ENCODE measurements at places on chromosomes 7 and 10.
A peak's percentile ranks its signal among the peaks of the same experiment; 100 is the strongest.

GRCh38 chr7:157558516-157558874 is 221.7 kb downstream of the DNAJB6 start:
- DNase-seq = no peak

GRCh38 chr7:143069912-143070500 is 17.9 kb downstream of the OR6V1 start:
- DNase-seq = no peak

DNA sequence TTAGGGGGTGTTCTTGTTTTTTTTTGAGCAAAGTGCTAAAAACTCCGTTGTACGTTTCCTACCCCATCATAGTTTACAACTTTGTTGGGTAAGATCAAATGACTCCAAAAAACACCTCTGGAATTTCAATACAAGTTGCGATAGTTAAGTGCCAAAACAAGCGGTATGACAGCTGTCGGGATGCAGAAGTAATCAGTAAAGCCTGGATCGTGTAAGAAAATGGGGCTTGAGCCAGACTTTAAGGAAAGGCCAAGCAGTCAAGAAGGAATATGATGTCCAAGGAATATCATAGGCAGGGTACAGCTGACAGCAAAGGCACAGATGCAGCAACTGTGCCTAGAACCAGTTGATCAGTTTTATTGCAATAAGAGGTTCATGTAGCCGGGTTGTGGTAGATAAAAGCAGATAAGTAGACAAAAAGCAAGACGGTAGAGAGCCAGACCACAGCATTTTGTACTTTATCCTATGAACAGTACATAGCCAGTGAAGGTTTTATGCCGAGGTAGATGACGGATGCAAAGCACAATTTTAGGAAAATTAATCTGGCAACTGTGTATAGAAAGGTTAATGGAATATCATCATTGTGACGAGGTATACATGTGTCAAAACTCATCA is 45.5 kb downstream of the UBE2H start:
- DNase-seq = no peak

- DNase-seq = no peak
These were observed 211.3 kb downstream of the GRID1 start for GRCh38 chr10:86155054-86155921.

- DNase-seq = peak; percentile 64
These were observed 760 bp downstream of the CBX3 start for GRCh38 chr7:26202019-26202990.

Measured in HAP-1 (cell line).